Activated CD4-positive, alpha-beta T cell treated with anti-CD3 and anti-CD28 coated beads, Interleukin-10, Interleukin-2, amounts not matched to agents 100 ng/mL and 50 ng/mL, durations not matched to agents 16 hours and 8 hours (primary cell): ENCODE measurements at places on chromosomes 4 and X.

GRCh38 chr4:3285558-3286334 is 7.1 kb upstream of the RGS12 start:
- DNase-seq = no peak

DNA sequence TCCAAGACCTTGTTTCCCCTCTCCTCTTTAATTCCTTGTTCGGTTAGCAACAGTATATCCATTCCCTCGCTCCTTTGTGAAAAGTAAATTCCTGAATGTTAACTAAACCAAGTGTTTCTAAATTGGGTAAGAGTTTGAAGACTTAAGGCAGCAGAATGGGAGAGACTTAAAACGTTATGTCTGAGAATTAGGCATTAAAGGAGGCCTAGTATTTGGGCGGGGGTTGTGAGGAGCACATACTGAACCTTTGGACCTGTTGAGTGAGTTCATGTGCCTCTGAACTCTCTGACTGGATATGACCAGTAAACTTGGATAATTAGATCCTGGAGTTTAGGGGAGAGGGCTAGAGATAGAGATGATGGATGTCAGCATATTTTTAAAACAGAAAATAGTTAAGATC is 1.2 kb downstream of the MSMO1 start:
- no peak for DNase-seq

- no peak for DNase-seq
Observed at GRCh38 chrX:81367291-81367690, 165.4 kb downstream of the SH3BGRL start.

DNA sequence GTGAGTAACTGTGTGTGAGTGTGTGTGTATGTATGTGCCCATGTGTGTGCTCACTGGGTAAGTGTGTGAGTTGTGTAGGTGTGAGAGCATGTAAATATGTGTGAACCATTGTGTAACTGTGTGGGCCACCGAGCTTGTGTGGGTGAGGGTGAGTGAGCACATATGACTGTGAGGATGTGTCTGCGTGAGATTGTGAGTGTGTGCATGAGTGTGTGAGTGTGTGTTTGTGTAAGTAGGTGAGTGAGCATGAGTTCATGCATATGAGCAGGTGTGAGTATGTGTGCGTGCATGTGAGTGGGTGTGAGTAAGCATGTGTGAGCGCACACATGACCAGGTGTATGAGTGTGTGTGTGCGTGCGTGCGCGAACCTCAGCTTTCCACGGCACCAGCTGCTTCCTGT is 1.4 kb upstream of the ATP2B3 start:
- no peak for DNase-seq

DNA sequence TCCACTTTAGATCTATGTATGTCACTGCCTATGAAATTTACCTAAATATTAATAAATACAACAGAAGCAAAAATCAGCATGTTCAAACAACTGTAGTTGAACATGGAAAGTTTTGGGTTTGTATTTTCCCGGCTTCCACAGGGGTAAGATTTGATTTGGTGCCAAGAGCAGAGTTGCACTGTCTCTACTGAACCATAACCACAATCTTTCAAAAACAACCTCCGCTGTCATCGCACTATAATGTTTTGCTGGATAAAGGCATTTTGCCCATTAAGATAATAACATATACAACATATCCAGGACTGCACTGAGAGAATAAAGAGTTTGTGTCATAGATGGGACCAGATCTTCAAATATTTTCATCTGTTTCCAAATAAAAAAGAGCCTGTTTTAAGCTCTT is 94.9 kb downstream of the TENM3 start:
- DNase-seq = no peak

GRCh38 chr4:1744552-1744951 is 23.2 kb downstream of the TACC3 start:
- DNase-seq = no peak

- no peak for DNase-seq
Observed at GRCh38 chrX:118507766-118508165, 12.2 kb downstream of the DOCK11 start.
